ENCODE measurements at places on chromosomes 4 and X.

DNA sequence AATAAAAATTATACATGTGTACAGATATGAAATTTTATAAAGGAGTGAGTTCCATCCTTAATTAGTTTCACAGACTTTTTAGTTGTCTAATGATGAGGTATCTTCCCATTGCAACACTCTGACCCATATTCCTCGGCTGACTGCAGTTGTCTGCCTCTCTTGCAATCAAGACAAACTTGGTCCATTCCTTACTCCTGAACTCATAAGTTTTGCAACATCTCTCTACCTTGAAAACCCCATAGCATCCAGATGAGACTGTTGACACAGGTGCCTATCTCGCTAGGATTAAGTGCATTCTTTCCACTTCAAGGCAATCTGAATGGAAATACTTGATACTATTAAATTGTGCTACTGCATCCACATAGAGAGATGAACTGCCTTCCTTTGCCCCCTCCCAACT lies 2.3 kb downstream of the XKRX start:
- DNase-seq: no peak

DNA sequence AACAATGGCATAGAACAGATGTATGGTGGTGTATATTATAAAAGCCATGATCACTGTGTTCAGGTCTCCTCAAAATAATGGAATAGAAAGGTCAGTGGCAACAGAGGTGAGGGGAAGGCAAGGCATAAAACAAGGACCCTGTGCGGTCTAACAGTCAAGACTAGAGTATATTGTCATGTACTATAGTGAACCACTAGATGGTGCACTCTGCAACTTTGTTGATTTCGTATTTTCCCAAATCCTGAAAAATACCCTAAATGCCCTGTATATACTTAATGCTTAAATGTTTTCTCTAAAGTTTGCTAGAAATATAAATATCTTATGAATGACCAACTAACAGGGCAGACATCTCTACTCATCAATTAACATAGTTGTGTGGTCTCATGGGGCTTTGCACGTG lies 453.0 kb downstream of the PCDH11X start:
- DNase-seq: no peak

GRCh38 chrX:150337536-150337935 lies 25.6 kb upstream of the MAMLD1 start:
- DNase-seq: no peak

DNA sequence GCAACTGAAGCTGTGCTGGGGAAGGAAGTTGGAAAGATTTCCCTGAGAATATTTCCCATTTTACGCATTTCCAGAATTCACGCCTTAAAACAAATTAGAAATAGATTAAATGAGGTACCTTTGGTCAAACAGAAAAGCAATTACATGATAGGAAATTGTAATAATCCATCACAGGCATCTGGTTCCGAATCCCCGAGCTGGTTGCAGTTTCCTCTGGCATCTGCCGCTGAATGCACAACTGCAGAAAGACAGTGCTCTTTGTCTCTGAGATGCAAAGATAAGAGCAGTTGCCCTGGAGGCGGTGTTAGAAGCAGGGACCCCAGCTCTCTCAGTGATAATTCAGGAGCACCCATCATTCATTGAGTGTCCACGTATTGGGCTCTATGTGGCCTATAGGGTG lies 224.4 kb downstream of the LDB2 start:
- DNase-seq: no peak

DNA sequence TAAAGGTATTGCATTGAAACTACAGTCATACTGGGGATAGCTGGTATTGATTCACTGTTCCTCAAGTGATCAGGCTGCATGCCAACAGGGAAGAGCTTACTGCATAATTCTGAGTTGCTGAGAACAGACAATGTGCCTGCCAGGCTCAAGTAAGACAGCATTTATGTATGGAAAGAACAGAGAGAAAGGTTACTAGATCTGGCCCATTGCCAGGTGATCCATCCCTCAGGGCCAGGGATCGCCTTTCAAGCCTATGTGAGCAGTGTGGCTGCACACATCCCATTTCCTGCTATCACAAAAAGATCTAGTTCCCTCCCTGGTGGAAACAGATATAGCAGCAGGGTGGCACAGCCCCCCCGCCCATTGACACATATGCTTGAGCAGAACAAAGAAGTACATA lies 254.0 kb downstream of the TMA16 start:
- no peak for DNase-seq

DNA sequence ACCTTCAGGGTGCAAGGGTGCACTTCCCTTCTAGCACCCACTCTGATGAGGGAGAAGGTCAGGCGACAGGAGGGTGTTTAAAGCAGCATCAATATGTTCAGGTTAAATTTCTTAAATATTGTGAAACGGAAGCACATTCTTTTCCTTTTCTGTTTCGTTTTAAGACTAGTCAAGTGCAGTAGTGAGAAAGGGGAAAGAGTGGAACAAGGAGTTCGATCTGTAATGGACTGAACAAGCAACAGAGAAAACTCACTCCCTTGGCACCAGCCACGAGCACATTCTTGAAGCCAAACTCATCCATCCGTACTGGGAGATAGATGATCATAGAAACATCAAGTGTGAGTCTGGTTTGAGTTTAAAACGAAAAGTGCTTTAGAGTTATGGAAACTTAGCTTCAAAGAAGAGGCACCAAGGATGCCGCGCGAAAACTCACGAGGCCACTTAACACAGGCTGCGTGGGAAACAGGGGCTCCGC lies 815 bp downstream of the FAM53A start:
- no peak for DNase-seq

DNA sequence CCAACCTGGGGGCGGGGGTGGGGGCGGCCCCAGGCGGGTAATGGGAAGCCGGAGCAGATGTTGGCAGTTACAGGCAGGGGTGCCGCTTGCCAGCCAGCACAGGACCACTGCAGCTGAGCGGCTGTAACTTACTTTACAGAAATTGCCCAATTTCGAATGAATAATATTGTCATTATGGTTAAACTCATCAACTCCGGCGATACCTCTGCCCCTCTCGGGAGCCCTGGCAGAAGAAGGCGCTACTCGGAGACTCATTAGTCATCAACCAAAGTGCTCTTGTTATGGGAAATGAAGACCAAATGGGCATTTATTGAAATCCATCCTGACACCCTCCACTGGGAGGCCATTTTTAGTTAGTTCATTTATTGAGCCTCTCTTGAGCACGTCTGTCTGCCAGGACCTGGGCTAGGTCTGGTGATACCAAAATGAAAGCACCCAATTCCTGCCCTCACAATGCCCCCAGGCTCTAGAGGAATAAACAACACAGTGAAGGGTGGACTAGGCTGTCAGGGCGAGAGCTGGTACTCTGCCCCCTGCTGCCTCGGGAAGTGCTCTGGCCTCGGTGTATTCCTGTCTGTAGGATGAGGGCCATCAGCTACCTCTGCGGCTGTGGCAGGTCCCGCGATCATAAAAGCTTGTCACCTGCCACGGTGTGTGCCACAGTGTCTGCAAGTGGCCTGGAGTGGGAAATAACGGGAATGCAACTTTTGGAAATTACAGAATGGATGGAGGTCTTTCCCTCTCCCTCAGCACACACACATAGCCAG lies 159.1 kb upstream of the PSAPL1 start:
- no peak for DNase-seq

DNA sequence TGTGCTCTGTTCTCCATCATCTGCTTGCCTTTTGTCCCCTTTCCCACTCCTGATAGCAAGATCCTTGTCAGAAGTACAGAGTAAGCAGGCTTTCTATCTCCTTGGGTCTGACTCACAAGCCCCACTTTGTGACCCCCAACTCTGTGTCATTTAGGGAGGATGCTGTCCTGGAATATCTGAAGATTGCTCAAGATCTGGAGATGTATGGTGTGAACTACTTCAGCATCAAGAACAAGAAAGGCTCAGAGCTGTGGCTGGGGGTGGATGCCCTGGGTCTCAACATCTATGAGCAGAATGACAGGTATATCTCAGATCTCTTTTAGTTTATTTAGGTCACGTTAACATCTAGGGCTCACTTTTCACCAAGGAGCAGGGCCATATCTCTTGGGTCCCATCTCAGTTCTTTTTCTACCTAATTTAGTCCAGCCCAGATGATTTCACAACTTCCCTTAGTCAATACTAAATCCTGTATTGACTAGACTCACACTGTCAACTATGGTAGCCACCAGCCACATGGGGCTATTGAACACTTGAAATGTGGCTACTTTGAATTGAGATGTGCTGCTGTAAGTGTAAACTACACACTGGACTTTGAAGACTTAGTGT lies 64.3 kb downstream of the MSN start:
- no peak for DNase-seq

DNA sequence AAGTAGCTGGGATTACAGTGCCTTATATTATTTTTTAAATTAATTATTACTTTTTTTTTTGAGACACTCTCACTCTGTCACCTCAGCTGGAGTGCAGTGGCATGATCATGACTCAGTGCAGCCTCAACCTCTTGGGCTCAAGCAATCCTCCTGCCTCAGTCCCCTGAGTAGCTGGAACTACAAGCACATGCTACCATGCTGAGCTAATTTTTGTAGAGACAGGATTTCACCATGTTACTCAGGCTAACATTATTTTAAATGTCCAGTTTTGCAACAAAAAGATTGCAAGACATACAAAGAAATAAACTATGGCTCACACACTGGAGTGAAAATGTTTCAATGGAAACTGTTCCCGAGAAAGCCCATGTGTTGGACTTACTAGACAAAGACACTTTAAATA lies 59.2 kb downstream of the MND1 start:
- DNase-seq: no peak

DNA sequence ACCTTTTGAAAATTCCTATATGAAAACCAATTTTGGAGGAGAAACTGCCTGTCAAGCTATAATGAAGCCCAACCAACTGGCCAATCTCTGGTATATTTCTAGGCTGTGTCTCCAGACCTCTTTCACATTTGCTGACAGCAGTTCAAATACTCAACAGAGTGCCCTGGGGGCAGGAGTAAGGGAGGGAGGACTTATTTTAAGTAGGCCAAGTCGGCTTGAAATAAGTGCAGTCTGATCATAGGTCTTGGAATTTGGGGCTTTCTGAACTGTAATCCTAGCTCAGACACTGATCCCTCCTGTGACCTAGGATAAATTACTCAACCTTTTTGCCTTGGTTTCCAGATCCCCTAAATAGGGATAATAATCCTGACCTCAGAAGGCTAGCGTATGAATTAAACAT lies 59.4 kb upstream of the SLC7A11 start:
- DNase-seq: no peak

- no peak for DNase-seq
Observed at GRCh38 chrX:136468391-136469103, 19.2 kb upstream of the BRS3 start.

GRCh38 chr4:7676398-7676922 lies 241.7 kb upstream of the PSAPL1 start:
- no peak for DNase-seq

- DNase-seq: no peak
Observed at GRCh38 chr4:176970853-176971252, 178.1 kb upstream of the VEGFC start.

DNA sequence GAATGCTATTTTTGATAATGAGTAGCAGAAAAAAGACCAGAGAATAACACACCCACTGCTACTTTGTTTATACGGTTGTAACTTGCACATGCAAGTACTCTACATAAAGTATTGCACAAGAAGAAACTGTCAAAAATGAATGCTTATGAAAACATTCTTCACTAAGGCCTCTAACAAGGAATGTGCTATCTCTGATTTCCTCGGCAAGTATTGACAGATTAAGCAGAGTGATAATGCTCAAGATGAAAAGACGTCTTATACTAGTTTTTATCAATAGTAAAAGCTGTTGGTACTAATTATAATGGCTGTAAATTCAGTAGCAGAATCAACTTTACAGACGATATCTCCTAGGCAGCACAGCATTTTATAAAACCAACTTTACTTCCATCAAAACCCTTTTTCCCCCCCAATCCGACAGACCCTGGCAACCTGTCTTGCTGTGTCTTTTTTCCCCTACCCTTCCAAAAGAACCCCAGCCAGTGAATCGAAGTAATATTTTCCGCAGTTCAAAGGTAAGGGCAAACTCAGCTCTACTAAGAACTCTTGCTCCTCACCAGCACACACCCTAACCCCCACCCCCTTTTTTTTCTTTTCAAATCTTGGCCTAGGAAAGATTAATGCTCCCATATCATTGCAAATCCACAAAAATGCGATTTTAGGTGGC lies 1.5 kb downstream of the FRYL start:
- no peak for DNase-seq

DNA sequence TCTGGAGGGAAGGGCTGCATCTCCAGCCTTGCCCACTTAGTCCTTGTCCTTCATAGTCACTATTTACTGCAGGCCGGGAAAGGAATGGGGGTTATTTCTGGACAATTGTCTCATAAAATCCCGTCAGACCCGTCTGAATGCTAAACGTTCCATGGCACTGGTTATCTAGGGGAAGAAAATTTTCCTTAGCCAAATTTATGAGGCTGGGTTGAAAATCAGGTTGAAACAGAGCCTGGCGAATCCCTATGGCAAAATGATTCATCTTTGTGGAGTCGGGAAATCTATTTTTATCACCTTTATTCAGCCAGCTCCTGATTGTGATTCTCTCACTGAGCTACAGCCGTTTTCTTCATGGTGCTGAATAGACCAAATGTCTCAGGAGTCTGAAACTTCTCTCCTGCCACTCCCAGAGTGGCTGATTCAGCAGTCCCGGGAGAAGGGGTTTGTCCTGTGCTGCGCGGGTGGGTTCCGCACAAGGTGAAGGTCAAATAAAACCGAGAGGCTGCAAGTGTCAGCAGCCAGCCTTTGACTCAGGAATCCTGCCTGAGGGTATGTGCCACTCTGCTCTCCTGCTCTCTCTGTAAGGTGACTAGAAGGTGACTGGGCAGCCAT lies 1.0 kb downstream of the LIMCH1 start:
- DNase-seq: no peak

- DNase-seq: no peak
Observed at GRCh38 chr4:102527695-102528283, 26.6 kb downstream of the NFKB1 start.

DNA sequence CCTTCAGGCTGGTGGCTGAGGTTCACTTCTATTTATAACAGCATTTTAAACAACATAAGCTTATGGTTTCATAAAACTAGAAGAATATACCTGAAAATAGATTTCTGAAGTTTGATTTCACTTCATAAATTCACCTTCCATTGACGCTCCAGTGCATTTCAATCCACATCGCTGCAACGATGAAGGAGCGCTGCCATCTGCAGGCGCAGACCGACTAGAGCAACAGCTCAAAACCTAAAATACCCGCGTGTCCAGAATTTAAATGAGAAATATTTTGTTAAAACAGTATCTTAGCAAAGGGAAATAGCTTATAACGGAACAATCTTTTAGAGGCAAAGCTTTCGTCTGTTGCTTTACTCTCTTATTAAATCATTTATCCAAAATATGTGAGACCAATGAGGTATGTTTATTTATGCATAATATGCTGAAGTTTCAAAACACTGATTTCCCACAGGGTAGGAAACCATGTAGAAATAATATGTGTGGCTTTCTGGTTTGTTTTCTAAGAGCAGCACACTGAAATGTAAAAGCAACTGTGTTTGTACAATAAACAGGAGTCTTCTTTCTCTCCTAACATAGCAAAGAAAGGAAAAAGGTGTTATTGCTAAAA lies 816.4 kb upstream of the FRG1 start:
- DNase-seq: peak; percentile 36

GRCh38 chr4:152554742-152555141 lies 18.9 kb upstream of the FBXW7 start:
- DNase-seq: no peak

All from hypothalamus (tissue), 51 donors.